ENCODE measurements at places on chromosomes 6 and 20.

- H3K27ac ChIP-seq, result peak overlapping the region; percentile 57
- no peak overlapping the region for H3K4me3 ChIP-seq
- DNase-seq, result no peak
- H3K4me1 ChIP-seq, result peaks cover 6% of the 10 kb centered on the region
- peaks cover 16% of the 10 kb centered on the region for H3K27me3 ChIP-seq
- no peaks in the 10 kb centered on the region for H3K36me3 ChIP-seq
Observed at GRCh38 chr20:20012541-20012940, 4.6 kb upstream of the NAA20 start.

- H3K36me3 ChIP-seq, result no peaks in the 10 kb centered on the region
- DNase-seq, result no peak
- no peak overlapping the region for H3K4me3 ChIP-seq
- H3K4me1 ChIP-seq, result no peaks in the 10 kb centered on the region
Observed at GRCh38 chr6:160692369-160692959, 9.6 kb upstream of the PLG start.

- peaks cover 2% of the 10 kb centered on the region for H3K36me3 ChIP-seq
- H3K4me1 ChIP-seq, result peaks cover 4% of the 10 kb centered on the region
- H3K27me3 ChIP-seq, result peaks cover 18% of the 10 kb centered on the region
- no peak for DNase-seq
- H3K4me3 ChIP-seq, result no peak overlapping the region
Observed at GRCh38 chr6:155645325-155645724, 189.7 kb upstream of the NOX3 start.

- H3K36me3 ChIP-seq, result no peaks in the 10 kb centered on the region
- peak; percentile 29 for DNase-seq
- peaks cover 14% of the 10 kb centered on the region for H3K4me1 ChIP-seq
- peaks cover 35% of the 10 kb centered on the region for H3K27me3 ChIP-seq
Observed at GRCh38 chr20:17536944-17537444, 5.8 kb upstream of the BFSP1 start.

GRCh38 chr6:132391391-132392269 lies 9.6 kb downstream of the MOXD1 start:
- H3K27me3 ChIP-seq, result peaks cover 14% of the 10 kb centered on the region
- peaks cover 2% of the 10 kb centered on the region for H3K36me3 ChIP-seq
- no peak overlapping the region for H3K27ac ChIP-seq

GRCh38 chr20:61972636-61973508 lies 92.8 kb downstream of the TAF4 start:
- H3K27me3 ChIP-seq, result peaks cover 7% of the 10 kb centered on the region
- H3K4me1 ChIP-seq, result no peaks in the 10 kb centered on the region
- DNase-seq, result no peak
- no peak overlapping the region for H3K27ac ChIP-seq
- peaks cover 10% of the 10 kb centered on the region for H3K36me3 ChIP-seq

DNA sequence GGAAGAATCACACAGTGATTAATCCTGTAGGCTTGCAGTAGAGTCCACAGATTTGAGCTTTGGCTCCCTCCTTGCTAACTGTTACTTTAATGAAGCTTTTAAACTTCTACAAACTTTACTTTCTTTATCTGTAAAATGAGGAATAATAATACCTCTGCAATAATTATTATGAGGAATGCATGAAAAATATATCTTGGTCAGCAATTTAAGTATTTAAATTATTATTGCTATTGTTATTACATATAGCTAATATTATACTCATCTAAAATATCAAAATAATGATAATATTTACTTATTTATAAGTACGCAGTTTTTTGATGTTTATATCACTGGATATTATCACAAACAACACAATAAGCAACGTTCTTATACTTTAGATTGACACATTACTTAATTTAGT lies 38.3 kb upstream of the LAMA2 start:
- no peak overlapping the region for H3K27ac ChIP-seq
- H3K4me1 ChIP-seq, result no peaks in the 10 kb centered on the region
- no peak for DNase-seq
- no peak overlapping the region for H3K4me3 ChIP-seq

GRCh38 chr20:59340201-59340885 lies 39.9 kb downstream of the EDN3 start:
- H3K27me3 ChIP-seq, result no peaks in the 10 kb centered on the region
- no peak overlapping the region for H3K27ac ChIP-seq
- H3K4me3 ChIP-seq, result no peak overlapping the region
- H3K36me3 ChIP-seq, result no peaks in the 10 kb centered on the region
- peaks cover 2% of the 10 kb centered on the region for H3K4me1 ChIP-seq
- DNase-seq, result no peak

- H3K36me3 ChIP-seq, result no peaks in the 10 kb centered on the region
- peak overlapping the region; percentile 7 for H3K4me3 ChIP-seq
- peaks cover 5% of the 10 kb centered on the region for H3K27me3 ChIP-seq
- DNase-seq, result no peak
- no peak overlapping the region for H3K27ac ChIP-seq
Observed at GRCh38 chr6:161444464-161444863, 170.6 kb upstream of the AGPAT4 start.
